ENCODE measurements at places on chromosomes 2 and 18.
A peak's percentile ranks its signal among the peaks of the same experiment; 100 is the strongest.

GRCh38 chr2:99470957-99471356, 18.9 kb downstream of the REV1 start:
- no peak for DNase-seq

GRCh38 chr18:69817335-69817940, 130.2 kb downstream of the CD226 start:
- DNase-seq: no peak

DNA sequence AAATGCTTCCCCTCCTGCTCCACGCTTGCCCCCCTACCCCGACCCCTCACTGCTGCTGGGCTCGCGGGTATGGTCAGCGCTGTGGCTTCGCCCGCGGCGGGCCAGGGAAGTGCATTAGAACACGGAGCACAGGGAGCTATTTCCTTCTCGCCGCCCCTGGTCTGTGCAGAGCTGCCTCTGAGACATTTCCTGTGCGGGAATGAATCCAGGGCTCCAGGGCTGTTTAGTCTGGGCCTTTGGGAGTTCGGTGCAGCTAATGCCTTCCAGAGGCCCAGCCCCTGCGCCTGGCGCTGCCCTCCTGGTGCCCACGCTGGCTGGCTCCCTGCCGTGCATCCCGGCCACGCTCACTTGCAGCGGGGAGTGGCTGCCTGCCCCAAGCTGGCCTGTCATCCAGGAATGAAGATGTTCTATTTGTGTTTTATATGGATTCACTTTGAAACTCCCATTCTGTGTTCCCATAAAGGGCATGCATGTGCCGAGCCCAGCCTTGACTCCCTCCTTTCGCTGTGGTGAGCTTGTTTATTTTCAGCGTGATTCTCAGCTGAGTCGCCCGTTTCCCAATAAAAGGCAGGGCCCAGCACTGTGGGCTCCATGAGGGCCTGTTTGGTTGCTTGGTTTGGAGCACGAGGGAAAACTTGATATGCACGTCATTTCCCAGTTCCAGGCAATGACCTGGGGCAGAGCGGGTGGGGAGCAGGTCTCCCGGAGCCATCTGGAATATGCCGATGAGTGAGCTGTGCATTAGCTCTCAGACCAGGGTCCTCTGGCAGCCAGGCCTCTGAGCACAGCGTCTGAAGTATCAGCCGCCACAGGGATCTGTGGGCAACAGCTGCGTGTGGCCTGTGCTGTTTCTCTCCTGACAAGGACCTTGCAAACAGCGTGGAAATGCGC, 42.7 kb downstream of the SH3RF3 start:
- peak; percentile 37 for DNase-seq

DNA sequence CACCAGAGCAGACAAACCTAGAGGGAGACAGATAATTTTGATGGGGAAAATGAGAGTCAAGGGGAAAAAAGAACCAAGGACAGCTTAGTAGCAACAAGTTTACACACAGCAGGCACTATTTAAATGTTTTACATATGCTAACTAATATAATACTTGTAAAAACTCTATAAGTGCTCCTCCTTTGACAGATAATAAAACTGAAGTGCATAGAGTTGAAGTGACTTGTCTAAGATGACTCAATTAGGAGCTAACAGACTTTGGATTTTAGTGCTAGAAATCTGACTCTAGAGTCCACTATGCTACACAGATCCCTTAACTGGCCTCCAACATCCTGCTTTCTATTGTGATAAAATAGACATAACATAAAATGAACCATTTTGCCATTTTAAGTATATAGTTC, 506.9 kb downstream of the SATB2 start:
- no peak for DNase-seq

DNA sequence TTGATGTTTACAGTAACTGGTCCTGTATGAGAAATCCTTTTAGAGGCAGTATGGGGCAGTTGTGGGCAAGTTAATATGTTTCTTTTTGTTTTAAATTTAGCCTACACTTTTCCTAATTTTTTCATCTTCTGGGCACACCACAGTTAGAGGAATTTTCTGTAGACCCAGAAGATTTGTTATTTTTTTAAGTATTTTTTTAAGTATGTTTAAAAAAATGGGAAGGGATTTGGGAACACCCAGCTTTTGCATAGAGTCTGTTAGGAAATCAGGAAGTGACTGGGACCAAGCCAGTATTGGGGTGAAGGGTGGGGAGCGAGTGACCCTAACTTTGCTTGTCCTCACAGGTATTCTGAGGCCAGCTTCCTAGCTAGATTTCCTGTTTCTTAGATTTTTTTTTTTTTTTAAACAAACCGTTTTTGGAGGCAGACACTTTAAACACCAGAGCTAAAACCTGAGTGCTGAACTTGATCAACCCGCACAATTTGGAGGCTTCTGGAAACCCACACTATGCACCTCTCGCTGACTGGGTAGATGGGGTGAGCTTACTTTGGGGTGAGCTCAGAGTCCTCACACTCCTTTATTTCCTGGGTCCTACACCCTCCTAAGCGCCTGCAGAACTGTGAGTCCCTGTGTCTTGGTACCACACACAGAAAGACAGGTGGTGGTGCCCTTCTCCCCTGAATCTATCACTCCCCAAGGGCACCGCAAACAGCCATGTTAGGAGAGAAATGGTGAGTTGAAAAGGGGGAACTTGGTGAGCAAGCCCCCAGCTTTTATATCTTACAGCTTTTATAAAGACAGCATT, 5.2 kb downstream of the GATA6 start:
- no peak for DNase-seq

DNA sequence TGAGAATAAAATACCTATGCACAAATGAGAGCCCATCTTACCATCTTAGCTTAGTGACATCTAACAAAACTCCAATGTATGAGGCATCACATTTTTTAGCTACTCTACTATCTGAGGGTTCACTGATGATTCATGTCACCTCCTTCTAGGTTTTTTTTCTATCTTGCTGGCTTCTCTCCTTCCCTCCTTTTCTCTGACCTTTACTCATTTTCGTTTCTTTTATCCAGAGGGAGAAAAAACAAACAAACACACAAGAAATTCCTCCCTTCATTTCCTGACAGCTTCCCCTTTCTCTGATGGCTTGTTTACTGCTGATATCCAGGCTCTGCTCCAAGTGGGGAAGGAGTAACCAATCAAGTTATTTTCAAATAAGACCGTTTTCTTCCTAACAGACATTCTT, 115.1 kb downstream of the UBE2E3 start:
- no peak for DNase-seq

DNA sequence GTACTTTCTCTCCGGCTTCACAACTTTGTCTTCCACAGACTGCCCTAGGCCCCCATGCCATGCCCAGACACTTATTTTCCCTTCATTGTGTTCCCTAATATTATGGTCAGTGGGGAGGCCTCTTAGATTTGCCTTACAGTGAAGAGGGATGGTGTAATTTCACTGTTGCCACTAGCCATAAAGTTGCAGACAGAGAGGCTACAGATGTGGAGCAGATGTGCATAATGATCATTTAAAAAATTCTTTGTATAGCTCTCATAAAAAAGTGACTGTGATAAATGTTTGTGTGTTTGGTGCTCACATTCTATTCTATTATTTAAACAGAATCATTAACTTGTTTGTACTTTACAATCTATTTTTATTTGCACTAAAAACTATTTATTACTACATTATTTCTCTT, 67.5 kb upstream of the FN1 start:
- no peak for DNase-seq

GRCh38 chr2:32756074-32756727, 128.4 kb downstream of the TTC27 start:
- no peak for DNase-seq

DNA sequence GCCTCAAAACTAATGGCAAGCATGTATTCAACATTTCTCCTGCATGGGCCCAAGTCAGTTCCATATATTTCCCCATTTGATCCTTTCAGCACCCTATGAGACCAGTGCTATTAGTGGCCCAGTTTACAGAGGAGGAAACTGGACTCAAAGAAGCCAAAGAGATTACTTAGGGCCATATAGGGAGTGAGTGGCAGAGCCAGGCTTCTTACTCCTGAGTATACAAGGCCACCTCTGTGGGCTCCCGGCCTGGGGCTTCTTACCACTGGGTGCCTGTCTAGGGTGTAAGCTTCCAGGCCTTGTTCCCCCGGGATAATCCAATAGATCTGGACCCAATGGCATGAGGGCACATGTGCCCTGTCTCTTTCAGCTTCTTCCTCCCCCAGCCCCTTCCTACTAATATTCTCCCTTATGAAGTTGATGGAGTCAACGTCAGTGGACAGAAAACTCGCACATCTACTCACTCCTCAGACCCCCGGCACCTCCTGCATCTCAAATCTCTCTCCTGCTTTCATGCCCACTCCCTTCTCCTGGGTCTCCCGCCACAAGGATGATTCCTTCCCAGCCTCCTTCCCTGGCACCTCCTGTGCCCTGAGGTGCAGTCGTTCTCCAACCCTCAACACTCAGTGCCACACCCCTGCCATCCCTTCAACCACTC, 222.6 kb downstream of the ANAPC1 start:
- DNase-seq: no peak

GRCh38 chr2:175824243-175824642, 177.8 kb downstream of the LNPK start:
- DNase-seq: no peak

DNA sequence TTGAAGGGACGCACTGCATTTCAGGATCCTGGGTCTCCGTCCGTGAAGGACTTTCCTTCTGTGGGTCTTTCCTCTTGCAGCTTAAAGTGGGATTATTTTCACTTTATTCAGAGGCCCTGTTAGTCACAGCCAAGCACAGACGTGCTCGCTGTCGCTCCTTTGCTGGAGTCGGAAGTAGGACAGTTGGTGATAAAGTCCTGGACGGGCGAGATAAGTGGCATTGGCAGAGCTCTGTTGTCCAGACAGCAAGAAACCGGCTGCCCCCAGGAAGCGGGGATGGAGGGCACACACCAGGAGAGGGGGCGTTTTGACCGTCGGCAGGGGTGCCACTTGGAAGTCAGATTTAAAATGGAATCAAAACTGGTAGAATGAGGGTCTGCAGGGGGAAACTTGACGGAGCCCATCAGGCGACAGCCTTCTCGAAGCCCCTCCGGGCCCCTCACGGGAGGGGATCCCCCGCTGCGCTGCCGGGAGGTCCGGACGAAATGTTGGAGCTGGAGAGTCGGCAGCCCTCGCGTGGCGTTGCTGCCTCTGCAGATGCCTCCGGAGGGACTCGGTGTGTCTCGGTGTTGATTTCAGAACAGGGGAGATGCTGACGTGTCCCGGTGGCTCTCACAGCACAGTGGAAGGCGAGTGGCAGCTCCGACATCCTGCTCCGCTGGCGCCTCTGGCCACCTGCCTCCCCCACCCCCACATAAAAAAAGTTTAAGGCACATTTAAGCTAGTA, 124.2 kb downstream of the NFATC1 start:
- no peak for DNase-seq
